ENCODE measurements at places on chromosomes 1 and 21.

DNA sequence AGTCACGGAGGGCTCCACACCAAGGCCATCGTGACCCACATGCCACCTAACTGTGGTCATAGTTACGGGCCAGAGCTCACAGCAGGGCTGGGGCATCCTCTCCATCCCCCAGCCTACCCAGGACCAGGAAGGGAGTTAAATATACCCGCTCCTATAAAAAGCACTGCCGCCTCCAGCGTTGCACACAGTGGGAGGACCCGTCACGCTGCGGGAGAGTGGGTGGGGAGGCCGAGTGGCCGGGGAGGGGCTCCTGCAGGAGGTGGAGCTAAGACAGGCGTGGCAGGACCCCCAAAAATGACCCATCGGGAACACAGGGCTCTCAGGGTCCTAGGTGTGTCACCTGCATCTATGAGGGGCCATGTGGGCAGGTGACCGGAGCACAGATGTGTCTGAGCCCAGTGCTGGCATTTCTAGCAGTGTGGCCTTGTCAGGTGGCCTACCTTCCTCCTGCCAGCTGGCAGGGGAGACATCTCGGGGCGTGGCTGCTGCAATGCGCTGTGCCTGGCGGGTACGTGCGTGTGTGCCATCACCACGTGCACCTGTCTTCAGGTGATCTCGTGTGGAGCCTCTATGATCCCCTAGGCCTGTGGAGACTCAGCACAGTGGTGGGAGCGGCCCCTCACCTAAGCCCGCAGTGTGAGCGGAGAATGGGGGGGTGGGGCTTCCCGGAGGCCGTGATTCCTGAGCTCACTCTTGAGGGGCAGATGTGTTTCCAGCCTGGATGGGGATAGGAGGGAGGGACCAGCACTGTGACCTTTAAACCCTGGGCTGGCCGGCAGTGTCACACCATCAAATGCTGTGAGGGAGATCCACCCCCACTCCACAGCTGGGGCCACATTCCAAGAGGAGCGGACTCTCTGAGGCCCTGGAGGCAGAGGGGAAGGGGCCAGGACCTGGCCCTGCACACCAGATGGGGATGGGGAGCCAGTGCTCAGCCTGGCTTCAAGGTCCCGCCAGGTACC is 17.7 kb downstream of the AGRN start:
- no peak for DNase-seq

- DNase-seq, result no peak
These were observed 65.4 kb downstream of the CEP350 start for GRCh38 chr1:180020017-180020416.

DNA sequence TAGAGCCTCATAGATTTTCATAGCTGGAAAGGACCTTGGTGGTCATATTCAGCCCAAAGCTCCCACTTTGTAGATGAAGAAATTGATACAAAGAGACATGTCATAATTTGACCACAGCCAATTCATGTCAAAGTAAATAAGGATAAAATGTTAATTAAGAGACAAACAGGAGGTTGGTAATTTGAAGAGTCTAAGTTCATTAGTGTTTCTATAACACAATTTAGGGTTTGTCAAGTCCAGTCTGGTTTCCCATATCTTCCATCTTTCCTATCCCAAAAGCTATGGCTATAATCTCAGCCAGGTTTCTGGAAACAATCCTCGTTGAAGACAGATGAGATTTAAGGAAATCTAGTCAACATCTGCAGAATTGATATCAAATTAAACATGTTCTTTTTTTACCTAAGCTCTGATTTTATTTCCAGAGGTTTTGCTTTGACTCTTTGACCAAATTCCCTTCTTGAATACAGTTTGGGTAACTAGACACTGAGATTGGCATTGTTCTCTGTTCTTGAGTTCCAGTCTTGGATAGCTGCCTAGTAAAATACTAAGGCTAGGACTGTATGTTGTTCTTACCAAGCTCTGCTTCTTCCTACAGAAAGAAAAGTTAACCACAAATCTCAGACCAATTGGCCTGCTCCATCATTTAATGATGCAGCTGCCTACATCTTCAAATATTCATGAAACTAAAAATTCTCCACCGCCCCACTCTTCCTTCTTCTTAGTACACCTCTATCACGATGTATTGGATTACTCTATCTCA is 62.0 kb downstream of the SLC44A5 start:
- no peak for DNase-seq

GRCh38 chr1:18805150-18805879 is 54.1 kb downstream of the TAS1R2 start:
- no peak for DNase-seq

- no peak for DNase-seq
These were observed 21.4 kb upstream of the NADK start for GRCh38 chr1:1799716-1800115.

- no peak for DNase-seq
These were observed 15.4 kb upstream of the MEF2D start for GRCh38 chr1:156515956-156516355.

GRCh38 chr21:43333298-43334062 is 93.5 kb downstream of the SIK1 start:
- no peak for DNase-seq

DNA sequence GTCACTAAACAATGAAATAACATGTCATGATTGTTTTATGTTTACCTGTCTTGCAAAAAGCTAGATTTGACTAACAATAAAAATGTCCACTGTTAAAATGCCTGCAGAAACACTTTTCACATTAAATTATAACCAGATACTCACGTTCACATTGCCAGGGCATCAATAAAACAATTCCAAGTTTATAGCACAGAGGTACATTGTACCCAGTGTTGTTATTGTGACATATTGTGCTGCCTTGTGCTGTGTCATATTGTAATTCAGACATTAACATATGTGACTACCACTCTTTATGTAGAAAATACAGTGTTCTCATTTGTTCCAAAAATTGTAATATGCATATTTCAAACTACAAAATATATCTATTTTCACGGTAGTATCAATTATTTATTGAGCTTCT is 766.1 kb downstream of the NCAM2 start:
- no peak for DNase-seq

GRCh38 chr1:101022294-101022693 is 3.3 kb downstream of the DPH5 start:
- no peak for DNase-seq

DNA sequence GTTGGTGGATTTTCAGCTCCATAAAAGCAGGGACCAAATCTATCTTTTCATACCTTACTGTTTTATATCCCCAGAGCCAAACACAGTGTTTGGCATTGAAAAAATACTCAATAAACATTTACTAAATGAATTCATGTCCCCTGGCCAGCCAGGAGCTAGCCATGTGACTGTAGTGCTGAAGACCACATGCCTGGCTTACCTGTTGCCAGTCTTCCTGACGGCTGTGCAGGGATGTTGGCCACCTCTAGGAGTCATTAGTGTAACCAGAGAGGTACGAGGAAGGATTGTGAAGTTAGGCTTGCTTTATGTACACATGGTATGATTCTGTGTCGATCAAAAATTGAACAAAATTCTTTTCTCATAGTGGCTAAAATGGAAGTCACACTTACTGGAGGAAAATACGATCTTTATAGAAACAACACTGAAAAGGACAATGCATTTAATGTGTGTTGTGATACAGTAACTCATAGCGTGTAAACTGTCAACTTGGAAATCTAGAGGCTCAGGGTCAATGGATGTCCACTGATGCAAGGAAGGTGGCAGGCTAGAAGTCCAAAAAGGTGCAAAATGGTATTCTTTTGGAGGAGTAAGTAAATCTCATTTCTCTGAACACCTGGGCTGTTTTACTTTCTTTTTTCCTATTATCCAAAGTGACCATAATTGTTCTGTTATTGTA is 60.9 kb downstream of the FGGY start:
- no peak for DNase-seq
